ENCODE measurements at places on chromosomes 1 and 21. TPM values are rescaled to one million over a fixed set of nuclear protein-coding genes. Genes with fewer than 3 reads are reported as not detected.

The SPATA21 gene
- not detected for total RNA-seq

The OR2T2 gene
- total RNA-seq: not detected

The TINAGL1 gene
- total RNA-seq: 274 TPM

The POFUT2 gene
- 15.7 TPM for total RNA-seq

The SNIP1 gene
- total RNA-seq: 9.7 TPM

The EFCAB7 gene
- total RNA-seq: 8.0 TPM

The NUDT17 gene
- 3.4 TPM for total RNA-seq

- peak; percentile 53 for DNase-seq
Observed at GRCh38 chr1:63327417-63328054, 5.2 kb downstream of the FOXD3 start.

- DNase-seq: no peak
Observed at GRCh38 chr21:15139898-15140297, 75.1 kb upstream of the NRIP1 start.

GRCh38 chr1:223631473-223631872, 34.0 kb downstream of the CAPN8 start:
- DNase-seq: no peak

GRCh38 chr1:36160949-36161485, 5.1 kb downstream of the MAP7D1 start:
- peak; percentile 82 for DNase-seq

DNA sequence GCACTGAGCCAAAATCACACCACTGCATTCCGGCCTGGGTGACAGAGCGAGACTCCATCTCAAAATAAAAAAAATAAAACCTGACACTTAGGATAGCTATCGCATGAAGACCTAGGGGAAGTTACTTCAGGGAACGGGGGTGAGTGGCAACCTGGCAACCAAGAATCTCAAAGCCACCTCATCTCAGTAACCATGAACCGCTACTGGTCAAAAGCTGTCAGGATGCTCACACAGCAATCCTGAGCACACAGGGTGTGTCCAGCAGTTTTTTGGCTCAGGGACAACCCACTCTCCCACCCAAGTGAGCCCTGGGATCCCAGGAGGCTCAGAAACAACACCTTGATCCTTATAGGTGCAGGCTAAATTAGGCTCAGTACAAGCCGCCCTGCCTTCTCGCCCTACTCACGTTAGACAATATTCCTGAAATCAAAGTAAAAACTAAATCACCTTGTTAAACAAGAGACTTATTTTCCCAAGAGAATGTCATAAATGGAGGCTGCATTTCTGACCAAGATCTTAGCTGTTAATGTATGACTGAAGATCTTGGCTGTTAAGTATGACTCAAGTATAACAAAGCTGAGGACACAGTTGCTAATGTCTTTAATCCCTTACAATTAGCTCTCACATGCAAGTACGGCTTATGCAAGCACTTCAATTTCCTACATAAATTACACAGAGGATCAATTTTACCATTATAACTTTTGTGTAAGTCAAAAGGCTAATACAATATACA, 48.3 kb upstream of the NADK start:
- DNase-seq: no peak

- no peak for DNase-seq
Observed at GRCh38 chr1:24481843-24482610, 20.6 kb upstream of the RCAN3 start.

- no peak for DNase-seq
Observed at GRCh38 chr1:239884796-239885195, 206.9 kb upstream of the FMN2 start.

GRCh38 chr1:164141797-164142196, 417.2 kb upstream of the PBX1 start:
- DNase-seq: no peak

GRCh38 chr21:42845296-42845965, 33.9 kb downstream of the WDR4 start:
- DNase-seq: peak; percentile 67

- no peak for DNase-seq
Observed at GRCh38 chr1:91736146-91736714, 149.7 kb downstream of the TGFBR3 start.

- peak; percentile 6 for DNase-seq
Observed at GRCh38 chr21:44508711-44509445, 31.1 kb downstream of the KRTAP10-1 start.

DNA sequence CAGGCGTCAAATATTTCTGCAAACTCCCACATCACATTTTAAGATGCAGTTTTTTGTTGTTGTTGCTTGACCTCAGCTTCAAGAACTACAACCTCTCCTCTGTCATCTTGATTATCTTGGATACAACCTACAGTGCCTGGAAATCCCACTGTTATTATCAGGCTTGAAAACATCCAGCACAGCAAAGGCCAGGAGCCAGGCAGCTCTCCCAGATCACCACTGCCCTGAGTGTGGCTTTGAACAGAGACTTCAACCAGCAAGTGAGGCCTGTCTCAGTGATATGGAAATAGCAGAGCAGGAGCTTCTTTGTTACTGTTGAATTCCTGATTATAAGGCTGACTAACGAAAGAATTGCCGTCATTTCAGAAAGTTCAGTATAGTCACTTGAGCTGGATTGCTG, 28.5 kb downstream of the CCDC190 start:
- DNase-seq: no peak

GRCh38 chr1:223670458-223671159, 5.1 kb upstream of the CAPN8 start:
- DNase-seq: no peak

- DNase-seq: no peak
Observed at GRCh38 chr1:224348137-224348536, 8.5 kb upstream of the CNIH4 start.

- DNase-seq: no peak
Observed at GRCh38 chr1:16374266-16374665, 7.2 kb downstream of the SZRD1 start.

- DNase-seq: no peak
Observed at GRCh38 chr1:88801575-88802208, 89.7 kb downstream of the GTF2B start.

GRCh38 chr1:227299241-227299627, 19.1 kb downstream of the CDC42BPA start:
- DNase-seq: no peak

GRCh38 chr1:164813776-164814175, 254.8 kb downstream of the PBX1 start:
- no peak for DNase-seq

DNA sequence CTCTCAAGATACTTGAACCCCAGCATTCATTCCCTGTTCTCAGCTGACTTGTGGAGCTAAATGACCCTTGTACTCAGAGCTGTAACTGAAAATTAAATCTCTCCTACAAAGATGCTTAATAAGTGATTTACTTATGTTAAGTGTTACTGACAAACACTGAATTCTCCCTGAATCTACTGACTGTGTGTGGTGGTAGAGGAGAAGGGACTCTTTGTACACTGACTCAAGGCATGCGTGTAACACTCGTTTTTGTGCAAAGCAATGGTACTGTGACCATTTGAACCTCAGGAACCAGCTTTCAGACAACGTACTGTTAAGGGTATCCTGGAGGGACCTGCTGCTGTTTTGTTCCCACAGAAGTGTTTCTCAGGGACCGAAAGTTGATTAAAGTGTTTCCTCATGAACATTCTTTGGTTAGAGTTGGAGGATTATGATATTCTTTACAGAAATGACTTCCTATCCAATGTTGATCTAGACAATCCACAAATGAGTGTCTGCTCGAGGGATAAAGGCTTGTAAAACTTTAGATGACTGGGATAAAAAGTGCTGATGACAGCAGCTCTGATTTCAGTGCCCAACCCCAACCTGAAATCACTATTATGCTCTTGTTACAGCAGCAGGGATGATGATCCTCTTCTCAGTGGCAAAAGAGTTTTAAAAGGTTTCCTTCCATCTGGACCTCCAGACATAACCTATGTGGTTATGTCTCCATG, 12.8 kb downstream of the RGL1 start:
- no peak for DNase-seq

DNA sequence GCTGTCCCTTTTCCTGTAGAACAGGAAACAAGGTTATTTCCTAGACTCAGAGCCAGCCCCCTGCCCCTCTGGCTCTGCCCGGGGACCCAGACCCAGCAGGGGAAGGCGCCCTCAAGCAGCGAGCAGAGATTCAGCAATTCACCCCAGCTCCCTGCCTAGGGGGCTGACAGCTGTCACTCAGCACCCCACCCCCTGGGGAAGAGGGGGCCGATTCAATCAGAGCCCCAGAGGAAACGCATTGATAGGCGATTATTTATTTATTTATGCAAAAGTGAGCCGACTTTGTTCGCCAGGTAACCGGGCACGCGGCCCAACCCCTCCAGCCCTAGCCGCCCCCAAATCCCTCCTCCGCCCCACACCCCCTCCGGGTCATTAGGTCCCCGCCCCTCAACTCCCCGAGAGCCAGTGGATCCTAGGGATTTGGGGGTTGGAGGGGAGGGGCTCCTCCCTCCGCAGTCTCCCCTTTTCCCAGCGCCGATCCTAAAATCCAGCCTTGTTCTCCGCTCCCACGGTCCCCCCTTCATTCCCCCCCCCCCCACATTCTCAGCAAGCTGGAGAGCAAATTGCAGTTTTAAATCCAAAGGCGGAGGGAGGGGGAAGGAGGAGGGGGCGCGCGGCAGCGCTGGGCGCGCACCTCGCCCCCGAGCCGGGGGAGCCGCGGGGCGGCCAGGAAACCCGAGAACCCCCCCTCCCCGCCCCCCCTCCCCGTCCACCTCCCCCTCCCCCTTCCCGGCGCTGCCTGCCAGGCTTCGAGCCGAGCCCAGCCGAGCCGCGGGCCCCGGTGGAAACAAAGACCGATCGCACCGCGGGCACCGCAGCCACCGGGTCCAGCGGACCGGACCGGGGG, 1.3 kb downstream of the AHDC1 start:
- DNase-seq: peak; percentile 78

DNA sequence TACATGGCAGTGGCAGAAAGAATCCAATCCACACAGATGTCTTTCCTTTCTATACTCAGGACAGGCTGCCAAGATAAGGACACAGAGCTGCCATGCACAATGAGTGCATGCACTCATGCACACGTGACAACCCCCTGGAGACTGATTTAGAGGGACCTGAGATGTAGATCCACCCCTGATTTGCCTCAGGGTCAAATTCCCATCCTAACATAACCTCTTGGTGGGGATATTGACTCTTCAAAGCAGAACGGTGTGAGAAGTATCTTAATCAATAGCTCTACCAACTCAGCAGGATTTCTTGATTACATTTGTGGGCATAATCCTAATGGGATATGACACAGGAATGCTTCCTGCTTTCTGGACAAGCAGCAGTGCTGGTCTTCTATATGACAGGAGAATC, 125.2 kb upstream of the DSCAM start:
- no peak for DNase-seq

DNA sequence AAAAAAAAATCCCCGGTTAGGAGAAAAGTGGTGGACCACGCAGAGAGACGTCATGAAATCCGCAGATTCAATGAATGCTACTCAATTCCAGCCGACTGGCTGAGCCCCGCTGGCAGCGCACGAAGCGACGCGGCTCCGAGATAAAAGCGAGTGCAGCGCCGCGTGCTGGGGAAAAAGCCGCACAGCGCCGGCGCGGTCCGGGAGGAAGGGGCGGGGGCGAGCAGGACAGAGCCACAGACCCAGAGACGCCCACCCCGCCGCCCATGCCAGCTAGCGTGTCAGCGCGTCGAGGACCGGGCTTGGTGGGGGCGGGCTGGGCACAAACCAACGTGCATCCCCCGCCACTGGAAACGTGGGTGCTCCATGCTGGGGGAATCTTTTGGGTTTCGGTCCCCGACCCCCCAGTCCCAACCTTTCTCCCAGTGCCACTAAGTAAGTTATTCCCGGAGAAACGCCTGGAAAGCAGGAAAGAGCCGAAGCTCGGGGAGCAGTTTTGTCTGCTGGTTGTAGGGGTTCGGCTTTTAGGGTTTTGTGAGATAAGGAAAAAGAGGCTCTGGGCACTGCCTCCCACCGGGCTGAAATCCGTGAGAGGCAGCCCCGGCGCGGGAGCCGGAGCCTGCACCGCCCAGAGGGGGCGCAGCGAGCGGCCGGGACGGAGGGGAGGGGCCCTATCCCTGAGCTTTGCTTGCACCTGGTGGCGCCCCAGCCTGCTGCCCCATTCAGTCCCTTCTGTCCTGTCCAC, at the start of gene KCNJ6:
KCNJ6 (minus strand) TSS at position 148 of the 742 bp plus-strand sequence. CDS start 75,775 bp downstream, outside the sequence.
- DNase-seq: peak; percentile 49

DNA sequence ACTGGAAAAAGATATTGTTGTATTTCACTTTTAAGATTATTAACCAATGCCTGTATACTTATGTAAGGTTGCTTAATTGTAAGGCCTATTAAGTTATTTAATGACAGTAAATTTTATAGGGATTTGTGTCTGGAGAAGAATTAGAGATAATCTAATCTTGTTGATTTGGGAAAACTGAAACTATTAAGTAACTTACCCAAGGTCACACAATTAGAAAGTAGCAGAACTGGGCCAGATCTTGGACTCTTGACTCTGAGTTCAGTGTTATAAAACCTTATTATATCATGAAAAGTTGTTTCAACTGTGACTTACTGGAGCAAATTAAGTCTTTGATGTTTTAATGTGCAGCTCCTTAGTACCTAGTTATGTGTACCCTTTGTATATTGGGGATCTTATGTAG, 38.5 kb downstream of the CAMTA1 start:
- DNase-seq: no peak

- DNase-seq: no peak
Observed at GRCh38 chr21:39016740-39017315, 166.4 kb downstream of the PSMG1 start.

DNA sequence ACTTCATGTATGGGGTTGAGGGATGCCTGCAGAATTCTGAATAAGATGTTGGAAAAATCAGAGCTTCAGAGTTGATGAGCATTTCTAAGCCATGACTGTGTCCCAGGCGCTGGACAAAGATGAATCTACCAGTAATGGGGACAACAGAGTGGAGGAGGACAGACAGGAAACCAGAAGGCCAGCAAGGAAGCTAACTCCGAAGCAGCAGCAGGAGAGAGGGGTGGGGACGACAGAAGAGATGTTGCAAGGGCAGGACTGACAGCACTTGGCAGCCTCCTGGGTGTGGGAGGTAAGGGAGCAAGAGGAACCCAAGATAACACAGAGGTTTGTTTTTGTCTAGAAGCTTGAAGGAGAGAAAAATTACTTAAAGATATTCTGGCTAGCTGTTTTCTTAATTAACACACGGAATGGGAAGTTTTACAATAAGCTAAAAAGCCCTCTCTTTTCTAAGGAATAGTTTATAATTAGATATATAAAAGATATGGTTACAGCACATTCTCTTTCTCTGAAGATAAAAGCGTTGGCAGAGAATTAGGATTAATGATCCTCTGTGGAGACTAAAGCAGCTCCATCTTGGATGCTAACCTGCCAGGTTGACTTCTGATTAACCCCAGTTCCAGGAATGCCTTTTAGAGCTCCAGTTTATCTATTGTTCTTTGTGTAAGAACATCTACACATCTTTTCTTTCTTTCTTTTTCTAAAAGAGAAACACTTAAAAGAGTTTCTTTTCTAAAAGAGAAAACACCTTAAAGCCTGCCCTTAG, 92.7 kb downstream of the TENT5C start:
- DNase-seq: peak; percentile 50

- no peak for DNase-seq
Observed at GRCh38 chr1:180282401-180283044, 52.5 kb downstream of the LHX4 start.

DNA sequence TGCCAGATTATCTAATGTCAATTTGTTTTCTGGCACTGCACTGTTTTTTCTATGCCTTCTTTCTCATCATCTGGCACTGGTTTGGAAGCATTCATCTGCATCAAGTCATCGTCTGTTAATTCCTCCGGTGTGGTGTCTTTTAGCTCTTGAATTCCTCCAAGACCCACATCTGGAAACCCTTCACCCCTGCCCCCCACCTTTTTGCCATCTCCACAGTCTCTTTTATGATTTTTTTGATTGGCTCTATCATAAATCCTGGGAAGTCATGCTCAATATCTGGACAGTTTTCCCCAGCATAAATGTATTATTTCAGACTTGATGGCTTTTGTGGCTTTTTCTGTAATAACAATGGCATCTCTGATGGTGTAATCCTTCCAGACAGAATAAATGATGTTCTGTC, 10.4 kb upstream of the KCNK1 start:
- no peak for DNase-seq
